Stimulated activated CD4-positive, alpha-beta T cell treated with anti-CD3 and anti-CD28 coated beads, Interleukin-12 subunit alpha, Interleukin-12 subunit beta, amount 100 ng/mL, for 4 hours (primary cell): ENCODE measurements at places on chromosomes 4 and X.

- no peak for DNase-seq
Measured at GRCh38 chr4:133801883-133802282, 399.7 kb downstream of the PABPC4L start.

DNA sequence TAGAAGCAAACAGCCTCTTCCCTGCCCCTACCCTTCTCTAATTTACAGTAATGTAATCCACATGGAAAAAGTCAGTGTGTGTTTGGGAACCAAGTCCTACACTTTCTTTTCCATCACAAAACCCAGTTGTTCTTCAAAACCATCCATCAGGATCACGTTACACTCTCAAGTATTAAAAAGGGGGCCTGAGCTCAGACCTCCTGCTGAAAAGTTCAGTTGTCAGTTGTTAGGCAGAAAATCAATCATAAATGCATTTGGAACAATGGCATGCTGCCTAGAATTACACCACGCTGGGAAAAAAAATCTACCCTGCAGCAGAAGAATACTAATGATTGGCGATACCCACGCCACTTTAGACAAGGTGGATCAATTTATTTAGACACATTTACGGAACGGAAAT lies 236.5 kb downstream of the PARM1 start:
- no peak for DNase-seq

DNA sequence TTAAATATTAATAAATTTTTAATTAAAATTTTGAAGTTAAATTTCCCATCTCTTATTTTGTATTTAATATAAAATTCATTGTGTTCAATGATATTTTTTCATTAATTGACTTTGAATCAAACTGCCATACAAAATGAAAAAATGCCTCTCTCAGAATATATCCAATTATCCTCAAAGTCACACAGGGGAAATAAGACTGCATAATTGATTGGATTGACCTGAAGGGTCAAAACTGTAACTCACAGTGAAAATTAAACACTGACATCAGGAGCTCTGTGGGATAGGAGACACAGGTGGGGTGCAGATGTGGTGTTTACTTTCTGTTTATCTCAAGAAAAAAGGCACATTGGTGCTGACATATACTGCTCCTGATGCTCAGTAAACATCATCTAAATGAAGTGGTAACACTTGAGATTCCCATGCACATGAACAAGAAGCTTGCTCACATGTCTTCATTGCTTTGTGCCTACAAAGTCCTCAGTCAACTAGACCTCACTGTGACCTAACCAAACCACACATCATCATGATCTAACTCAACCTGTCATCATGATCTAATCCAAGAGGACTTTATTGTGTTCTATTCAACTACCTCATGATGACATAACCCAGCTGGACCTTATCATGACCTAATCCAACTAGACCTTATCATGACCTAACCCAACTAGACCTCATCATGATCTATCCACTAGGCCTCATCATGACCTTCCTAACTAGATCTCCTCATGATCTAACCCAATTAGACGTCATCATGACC lies 83.7 kb downstream of the DHRSX start:
- DNase-seq, result no peak

GRCh38 chrX:132165651-132166050 lies 37.8 kb upstream of the FRMD7 start:
- DNase-seq, result no peak

GRCh38 chrX:37989304-37989703 lies 17.0 kb upstream of the SYTL5 start:
- no peak for DNase-seq

- no peak for DNase-seq
Measured at GRCh38 chr4:135274416-135274815, 1072.8 kb upstream of the PABPC4L start.

DNA sequence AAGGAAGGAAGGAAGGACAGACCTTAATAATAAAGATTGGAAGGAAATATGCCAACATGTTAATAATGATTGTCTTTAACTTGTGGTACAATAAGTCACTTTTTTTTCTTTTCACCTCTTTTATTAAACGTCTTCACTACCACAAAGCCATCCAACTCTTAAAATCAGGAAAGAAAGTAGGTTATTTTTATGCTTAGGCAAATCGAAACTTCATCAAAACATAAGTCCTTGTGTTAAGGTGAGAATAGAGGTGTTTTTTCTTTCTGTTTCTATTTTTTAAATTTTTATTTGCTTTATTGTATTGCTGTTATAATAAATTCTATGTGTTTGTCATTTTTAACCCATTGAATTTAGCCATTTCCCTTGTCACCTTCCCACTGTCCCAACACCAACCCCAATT lies 26.5 kb downstream of the BLOC1S4 start:
- DNase-seq, result no peak

DNA sequence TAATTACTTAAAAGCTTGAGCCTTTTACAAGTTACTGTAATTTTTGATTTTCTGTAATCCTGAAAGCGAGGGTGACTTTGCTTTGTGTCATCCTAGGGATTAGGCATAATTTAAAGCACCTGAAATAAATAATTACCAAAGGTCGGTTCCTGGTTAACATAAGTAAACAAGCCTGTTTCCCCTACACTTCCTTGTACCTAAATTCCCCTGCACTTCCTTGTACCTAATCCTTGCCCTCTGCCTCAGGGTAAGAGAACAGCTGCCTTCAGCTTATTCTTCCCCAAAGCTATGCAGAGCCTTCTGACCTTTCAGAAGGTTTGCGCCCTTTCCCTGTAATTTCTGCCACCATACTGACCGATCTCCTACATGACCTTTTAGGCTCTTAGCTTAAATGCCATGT lies 166.1 kb upstream of the PDE5A start:
- DNase-seq, result no peak

GRCh38 chr4:74878323-74878722 lies 54.6 kb upstream of the PARM1 start:
- DNase-seq, result no peak

DNA sequence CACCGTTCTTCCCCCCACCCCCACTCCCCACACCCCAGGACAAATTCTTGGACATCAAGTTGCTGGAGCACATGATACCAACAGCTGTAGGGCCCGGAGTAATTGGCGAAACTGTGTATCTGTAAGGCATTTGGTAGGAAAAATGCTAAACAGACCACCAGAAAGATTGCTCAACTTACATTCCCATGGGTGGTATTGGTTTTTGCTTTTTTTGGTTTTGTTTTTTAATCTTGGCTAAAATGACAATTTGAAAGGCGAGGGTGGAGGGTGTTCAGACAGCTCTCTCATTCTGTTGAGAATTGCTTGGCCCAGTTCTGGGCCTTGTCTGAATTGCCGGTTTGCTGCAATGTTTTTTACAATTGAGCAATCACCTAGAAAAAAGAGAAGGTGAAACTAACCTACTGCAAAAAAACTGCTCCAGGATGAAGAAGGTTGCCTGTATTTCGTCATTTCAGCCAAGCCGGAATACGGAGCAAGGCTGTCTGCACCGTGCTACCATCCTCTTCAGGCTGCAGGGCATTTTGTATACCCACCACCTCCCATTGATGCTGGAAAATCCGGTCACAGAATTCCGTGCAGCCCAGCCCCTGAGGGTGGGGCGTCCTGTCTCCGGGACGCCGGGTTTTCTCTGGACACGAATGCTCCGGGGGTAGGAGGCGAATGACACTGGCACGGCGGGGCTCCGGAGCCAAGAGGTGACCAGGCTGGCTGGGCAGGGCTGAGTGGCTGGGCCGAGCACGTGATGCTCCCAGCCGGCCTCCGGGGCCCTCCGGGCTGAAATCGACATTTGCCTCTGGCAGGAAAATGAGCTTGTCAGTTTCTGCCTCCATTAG lies at the start of gene CLCN4:
CLCN4 (plus strand) TSS at position 777 of the 833 bp plus-strand sequence. CDS start 28,058 bp downstream, outside the sequence.
- no peak for DNase-seq

- DNase-seq, result no peak
Measured at GRCh38 chrX:72358313-72358712, 52.6 kb upstream of the CITED1 start.

- DNase-seq, result no peak
Measured at GRCh38 chr4:108774809-108775530, 12.1 kb upstream of the ETNPPL start.

GRCh38 chr4:54315561-54316538 lies 86.8 kb downstream of the PDGFRA start:
- no peak for DNase-seq

GRCh38 chrX:12021698-12022097 lies 116.6 kb upstream of the FRMPD4 start:
- no peak for DNase-seq

GRCh38 chr4:77153006-77153405 lies 4.0 kb upstream of the CCNG2 start:
- no peak for DNase-seq

GRCh38 chrX:42128020-42128419 lies 204.7 kb upstream of the CASK start:
- DNase-seq, result no peak

DNA sequence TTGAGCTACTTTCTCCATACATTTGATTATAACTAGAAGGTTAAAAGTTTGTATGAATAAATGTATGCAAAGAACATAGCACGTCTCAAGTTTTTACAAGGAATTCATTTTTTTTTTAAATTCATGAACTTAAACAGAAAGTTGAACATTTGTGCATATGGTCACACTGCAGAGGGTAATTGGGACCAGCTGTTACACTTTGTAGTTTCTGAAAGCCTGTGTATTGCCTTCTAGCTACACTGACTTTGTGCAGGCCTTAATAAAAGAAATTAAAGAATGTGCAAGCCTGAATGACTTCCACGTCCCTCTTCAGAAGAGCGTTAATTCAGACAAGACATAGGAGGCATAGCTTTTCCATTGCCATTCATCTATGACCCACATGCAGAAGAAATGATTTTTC lies 153.1 kb upstream of the PCDH18 start:
- DNase-seq, result no peak

- no peak for DNase-seq
Measured at GRCh38 chr4:133960975-133961374, 240.6 kb downstream of the PABPC4L start.

DNA sequence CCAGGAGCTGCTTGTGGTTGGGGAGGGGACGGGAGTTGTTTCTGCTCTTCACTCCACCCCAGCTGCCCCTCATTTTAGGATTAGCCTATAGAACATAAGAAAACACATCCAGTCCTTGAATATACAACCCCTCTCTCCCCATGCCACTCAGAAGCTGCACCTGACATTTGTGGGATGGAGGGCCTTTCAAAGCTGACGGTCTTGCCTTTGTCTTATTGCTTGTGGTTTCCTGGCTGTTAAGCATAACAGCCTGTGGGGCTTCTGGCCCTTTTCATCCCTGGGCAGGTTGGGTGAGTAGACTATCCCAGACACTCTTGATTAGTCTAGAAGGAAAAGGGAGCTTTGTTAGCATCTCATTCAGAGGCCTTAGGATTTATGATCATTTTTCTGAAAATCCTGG lies 407.6 kb upstream of the BOD1L1 start:
- no peak for DNase-seq

DNA sequence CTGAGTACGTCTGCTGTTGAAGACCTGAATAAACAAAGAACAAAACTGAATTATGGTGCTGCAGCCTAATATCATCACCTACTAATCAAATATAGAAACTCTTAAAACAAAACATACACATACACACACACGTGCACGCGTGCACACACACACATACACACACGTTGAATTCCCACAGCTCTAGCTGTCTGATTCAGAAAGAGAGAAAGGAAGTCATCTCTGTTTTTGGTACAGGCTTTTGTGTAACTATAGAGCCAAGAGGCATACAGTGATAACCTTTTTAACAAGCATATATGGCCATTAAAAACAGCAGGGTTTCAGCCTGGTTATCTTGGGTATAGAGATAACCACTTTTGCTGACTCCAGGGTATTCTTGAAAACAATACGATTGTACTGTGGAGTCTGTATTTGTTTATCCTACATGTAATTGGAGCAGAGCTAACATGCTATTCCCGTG lies 823.2 kb downstream of the CCSER1 start:
- no peak for DNase-seq

GRCh38 chr4:186712690-186713089 lies 11.0 kb downstream of the FAT1 start:
- no peak for DNase-seq

- no peak for DNase-seq
Measured at GRCh38 chrX:72081605-72082320, 50.0 kb downstream of the RTL5 start.

GRCh38 chrX:16589826-16590225 lies 60.1 kb upstream of the S100G start:
- no peak for DNase-seq

DNA sequence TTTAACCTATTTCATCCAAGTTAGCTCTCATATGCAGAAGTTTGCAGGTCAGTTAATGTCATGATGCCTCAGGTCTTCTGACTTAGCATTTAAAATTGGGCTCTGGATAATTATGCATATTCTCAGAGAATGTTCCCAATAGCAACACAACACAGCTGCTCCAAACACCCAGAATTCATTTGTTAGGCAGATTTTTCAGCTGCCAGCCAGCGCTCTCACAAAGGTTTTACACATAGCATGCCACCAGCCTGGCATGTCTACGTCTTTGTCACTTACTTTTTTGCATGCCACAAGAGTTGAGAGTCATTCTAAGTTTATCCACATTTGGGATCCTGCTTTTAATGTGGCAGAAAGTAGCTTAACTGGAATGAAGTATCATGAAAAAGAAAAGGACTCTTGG lies 84.8 kb downstream of the LIMCH1 start:
- DNase-seq, result no peak
